Muscle of leg (tissue), 16 donors: ENCODE measurements at places on chromosomes 13 and 19.

DNA sequence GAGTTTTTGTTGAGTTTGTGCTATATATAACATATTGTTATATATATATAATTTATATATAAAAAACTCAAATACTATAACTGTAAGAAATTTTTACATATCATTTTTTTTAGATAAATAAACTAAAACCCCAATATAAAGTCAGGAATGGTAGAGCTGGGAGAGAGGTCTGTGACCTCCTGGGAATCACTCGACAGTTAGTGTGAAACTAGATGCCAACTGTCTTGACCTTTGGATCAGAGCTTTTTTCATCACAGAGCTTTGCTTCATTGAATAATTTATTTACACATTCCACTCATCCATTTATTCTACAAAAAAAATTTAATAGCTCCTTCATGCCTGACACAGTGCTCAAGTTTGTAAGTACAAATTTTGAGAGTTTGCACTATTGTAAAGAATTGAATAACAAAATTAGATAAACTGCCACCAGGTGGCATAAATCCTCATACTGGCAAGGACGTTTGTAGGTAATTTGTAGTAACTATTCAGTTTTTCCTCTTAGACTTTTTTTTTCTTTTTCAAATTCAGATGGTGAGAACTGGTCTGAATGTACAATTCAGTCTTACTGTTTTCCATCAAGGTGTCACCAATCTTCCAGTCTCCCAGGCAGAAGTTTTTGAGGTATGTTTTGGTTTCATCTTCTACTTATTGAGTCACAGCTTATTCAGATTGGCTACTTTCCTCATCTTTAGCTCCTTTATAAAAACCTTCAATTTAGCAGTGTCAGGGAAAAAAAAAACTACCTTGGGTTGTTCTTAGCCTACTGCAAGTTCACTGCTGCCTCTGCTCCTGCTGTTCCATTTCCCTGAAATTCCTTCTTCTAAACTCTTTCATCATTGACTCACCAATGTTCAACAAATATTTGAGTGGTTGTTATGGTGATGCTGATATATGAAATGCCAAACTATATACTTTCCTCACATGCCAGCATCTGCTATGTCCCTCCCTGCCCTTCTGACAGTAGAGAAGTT is 28.7 kb downstream of the LACC1 start:
- peak; percentile 73 for DNase-seq

DNA sequence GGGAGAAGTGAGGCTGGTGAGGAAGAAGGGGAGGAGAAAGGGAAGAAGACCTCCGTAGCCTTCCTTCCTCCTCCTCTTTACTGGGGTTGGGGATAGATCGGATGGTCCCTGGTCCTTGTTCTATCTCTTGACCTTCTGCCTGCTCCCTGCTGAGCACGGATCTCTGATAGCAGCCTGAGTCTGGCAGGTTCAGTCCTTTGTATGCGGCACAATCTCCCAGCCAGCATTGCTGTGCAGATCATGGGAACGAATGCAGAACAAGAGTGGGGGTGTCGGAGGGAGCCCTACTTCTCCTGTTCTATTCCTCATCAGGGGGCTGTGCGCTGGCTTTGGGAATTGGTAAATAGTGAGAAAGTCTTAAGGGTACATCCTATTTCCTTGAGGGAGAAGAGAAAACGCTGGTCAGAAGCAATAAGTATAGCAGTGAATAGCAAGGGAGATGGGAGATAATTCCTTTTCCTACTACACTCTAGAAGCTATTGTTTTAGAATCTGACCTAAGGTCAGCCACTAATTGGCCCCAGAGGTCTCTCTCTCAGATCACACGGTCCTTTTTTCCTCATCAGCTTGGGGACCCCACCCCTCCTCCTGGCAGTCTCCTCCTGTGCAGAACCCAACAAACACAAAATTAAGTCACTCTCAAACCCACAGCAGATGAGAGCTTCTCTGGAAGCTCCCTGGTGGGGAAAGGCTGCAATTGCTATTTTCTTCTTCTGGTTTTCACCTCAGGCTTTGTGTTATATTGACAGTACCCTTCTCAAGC is 41.0 kb downstream of the KL start:
- DNase-seq, result peak; percentile 88

DNA sequence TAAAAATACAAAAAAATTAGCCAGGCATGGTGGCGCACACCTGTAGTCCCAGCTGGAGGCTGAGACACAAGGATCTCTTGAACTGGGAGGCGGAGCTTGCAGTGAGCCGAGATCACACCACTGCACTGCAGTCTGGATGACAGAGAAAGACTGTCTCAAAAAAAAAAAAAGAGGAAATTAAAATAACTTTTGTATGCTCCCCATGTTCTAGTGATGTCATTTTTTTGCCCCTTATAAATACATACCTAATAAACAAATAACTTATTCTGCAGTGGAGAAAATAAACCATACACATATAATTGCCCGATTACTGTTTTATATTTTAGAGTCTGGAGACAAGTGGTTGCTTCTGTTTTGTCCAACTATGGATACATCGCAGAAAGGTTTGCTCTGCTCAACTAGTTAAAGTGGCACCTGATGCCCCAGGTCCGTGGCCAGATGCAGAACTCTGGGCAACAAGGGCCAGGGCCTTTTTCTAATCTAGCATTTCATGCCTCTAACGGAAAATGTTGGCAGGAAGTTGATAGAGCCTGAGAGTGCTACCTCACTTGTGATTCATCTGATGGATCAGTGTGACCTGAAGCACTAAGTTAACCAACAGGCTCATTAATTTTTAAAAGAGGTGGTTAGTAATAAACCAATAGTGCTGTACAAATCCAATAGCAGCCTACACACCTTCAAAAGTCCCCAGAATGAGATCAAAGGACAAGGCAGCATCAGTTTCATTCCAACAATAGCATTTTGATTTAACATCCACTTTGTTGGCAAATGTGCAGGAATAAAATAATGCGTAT is 18.8 kb downstream of the UBE2L5 start:
- no peak for DNase-seq

- DNase-seq, result no peak
These were observed 247.0 kb downstream of the SPRY2 start for GRCh38 chr13:80093888-80094287.

- DNase-seq, result no peak
These were observed 1.3 kb downstream of the SIRT6 start for GRCh38 chr19:4181053-4181508.

DNA sequence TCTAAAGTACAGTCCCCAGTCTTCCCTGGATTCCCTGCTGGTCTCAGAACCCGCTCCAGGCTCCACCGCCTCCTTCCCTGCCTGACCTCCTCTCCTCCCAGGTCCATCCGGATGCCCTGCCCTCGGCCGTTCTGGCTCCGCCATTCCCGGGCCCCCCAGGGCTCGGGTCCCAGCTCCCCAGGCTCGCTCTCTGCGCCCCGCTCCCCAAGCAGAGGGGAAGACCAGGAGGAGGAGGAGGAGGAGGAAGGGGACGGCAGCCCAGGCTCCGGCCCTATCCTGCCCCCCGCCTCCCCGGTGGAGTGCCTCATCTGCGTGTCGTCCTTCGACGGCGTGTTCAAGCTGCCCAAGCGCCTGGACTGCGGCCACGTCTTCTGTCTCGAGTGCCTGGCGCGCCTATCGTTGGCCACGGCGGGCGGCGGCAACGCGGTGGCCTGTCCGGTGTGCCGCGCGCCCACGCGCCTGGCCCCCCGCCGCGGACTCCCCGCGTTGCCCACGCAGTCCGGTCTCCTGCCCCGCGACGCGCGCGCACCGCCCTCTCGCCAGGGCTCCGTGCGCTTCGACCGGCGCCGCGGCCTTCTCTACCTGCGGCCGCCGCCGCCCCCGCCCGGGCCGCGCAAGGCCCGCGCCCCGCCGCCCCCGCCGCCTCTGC is 647 bp downstream of the RNF225 start:
- DNase-seq, result peak; percentile 11

- DNase-seq, result no peak
These were observed 33.3 kb downstream of the CLDN10 start for GRCh38 chr13:95585867-95586266.

- DNase-seq, result no peak
These were observed 30.3 kb downstream of the FXYD5 start for GRCh38 chr19:35184884-35185283.

- no peak for DNase-seq
These were observed 20.4 kb downstream of the GJA3 start for GRCh38 chr13:20140487-20140886.

- DNase-seq, result no peak
These were observed 57.2 kb downstream of the RNF17 start for GRCh38 chr13:24821207-24821606.

DNA sequence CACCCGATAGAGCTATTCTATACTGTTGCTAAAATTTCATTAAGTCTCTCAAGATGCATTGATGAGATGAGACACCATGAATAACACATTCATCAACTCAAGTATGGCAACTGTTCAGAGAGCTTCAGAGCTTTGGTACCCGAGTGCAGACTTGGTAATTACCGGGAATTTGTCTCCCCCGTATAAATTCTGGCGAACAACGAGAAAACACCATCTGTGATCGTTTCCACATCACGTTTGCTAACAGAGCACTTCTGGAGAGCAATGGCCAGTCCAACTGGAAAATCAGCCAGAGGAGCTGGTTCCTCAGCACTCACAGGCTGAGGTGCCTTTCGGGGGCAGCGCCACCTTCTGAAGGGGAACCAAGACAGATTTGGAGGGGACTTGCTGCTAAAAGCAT is 40.2 kb downstream of the SUGP2 start:
- no peak for DNase-seq

DNA sequence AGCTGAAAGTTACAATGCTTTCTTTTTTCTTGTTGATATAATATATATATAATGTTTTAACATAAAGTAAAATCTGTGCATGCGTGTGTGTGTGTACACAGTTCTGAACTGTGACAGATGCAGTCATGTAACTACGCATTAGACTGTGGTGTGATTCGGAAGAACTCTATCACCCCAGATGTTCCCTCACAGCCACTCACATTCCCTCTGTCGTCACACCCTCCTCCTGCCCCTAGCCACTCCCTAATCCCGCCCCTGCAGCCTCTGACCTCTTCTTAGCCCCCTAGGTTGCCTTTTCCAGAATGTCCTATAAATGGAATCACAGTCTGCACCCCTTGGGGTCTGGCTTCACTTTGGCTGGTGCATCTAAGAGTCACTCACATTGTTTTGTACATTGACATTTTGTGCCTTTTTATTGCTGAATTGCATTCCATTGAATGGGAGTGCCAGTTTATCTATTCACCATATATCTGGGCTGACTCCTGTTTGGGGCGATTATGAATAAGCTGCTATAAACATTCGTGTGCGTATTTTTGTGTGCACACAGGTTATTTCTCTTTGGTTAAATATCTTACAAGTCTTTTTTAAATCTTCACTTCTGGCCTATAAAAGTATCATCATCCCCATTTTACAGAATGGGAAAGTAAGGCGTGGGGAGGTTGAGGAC is 20.4 kb downstream of the DHRS12 start:
- no peak for DNase-seq

DNA sequence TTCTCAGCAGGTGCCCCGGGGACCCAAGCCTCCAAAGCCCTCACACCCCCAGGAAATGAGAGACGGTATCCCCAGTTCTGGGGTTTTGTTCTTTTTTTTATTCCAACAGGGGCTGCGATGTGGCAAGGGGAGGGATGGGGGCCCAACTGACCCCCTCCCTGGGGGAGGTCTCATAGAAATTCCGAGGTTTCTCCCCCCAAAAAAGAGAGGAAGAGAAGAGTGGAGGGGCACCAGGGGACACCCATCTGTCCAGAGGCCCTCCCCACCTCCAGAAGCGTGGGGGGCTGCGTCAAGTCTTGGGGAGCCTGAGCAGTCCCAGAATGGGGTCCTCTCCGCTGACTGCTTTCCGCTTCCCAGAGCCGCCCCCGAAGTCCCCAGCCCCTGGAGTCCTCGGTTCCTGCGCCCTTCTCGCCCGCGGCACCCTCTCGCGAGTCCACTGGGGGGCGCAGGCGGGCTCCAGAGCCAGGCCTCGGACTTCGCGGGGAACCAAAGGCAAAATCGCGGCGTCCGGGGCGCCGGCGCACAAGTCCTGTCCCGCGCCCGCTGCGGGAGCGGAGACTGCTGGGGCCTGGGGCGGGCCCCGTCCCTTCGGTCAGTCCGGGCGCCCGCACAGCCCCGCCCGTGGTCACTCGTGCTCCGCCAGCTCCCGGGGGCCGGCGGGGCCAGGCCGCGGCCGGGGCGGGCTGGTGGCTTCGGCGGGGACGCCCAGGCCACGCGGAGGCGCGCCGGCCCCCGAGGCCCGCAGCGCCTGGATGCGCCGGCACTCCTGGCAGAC is 4.4 kb upstream of the ATP1A3 start:
- DNase-seq, result peak; percentile 22

DNA sequence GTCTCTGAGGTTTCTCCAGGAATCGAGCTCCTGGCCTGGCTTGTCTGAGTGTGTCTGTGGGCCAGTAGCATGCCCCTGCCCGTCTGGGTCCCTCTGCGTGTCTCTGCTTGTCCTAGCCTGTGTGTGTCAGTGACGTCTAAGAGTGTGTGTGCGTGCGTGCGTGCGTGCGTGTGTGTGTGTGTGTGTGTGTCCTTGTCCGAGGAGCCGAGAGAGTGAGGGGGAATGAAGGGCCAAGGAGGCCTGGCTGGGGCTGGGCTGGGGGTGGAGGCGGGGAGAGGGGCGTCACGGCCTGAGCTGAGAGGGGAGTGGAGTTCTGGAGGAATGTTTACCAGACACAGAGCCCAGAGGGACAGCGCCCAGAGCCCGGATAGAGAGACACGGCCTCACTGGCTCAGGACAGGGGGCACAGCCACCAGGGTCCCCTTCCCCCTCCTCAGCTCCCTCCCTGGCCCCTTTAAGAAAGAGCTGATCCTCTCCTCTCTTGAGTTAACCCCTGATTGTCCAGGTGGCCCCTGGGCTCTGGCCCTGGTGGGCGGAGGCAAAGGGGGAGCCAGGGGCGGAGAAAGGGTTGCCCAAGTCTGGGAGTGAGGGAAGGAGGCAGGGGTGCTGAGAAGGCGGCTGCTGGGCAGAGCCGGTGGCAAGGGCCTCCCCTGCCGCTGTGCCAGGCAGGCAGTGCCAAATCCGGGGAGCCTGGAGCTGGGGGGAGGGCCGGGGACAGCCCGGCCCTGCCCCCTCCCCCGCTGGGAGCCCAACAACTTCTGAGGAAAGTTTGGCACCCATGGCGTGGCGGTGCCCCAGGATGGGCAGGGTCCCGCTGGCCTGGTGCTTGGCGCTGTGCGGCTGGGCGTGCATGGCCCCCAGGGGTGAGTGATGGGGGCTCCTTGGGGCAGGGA is at the start of gene AXL:
AXL (plus strand) TSS at position 609 of the 893 bp plus-strand sequence; CDS start at position 779, 170 bp downstream.
- peak; percentile 95 for DNase-seq

DNA sequence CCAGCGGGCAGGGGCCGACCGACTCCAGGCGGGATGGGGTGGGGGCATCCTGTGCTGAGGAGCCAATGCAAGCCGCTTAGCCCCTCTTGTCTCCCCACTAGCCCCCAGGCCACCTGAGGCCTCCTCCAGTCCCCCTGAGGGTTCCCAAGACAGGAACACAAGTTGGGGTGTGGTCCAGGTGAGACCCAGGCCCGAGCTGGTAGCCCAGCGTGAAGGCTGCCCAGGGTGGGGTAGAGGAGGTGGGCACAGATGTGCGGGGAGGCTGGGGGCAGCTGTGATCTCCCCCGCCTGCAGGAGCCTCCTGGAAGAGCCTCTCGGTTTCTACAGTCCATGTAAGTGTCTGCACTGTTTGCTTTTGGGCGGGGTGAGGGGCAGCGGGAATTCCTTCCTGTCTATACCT is 10.4 kb downstream of the TLE6 start:
- DNase-seq, result no peak

DNA sequence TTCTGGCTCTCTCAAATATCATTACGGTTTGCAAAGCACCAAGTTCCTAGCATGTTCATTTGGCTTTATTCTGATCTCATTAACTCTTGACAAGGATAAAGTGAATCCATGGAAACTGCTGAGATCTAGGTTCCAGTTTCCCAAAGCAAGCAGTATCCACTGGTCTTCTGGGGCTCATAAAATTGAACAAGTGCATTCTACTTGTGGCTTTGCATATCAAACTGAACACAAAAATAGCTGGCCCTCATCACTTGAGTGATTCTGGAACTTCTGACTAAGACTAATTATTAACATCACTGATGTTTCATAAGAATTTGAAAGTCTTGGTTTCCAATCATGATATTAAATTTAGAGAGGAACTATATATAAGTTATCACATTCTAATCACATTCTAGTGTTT is 6.3 kb upstream of the KCTD12 start:
- no peak for DNase-seq
